Activated T-helper 1 cell treated with anti-CD3 and anti-CD28 coated beads, Interleukin-12 subunit alpha, Interleukin-12 subunit beta, Interleukin-2, Interleukin-4 antibody, amounts not matched to agents 30 ng/mL and 10 ng/mL and 1 ng/mL, durations not matched to agents 14 hours and 24 hours and 36 hours (primary cell): ENCODE measurements at places on chromosomes 12 and 14. TPM values are rescaled to one million over a fixed set of nuclear protein-coding genes. Genes with fewer than 3 reads are reported as not detected.

Gene SPTB
- total RNA-seq = not detected in 2 replicates

Gene RGS6
- 2.0 and 2.4 TPM in 2 replicates for total RNA-seq

GRCh38 chr14:36019126-36019525 is 157.4 kb downstream of the PTCSC3 start:
- H3K4me3 ChIP-seq = no peak overlapping the region
- H3K36me3 ChIP-seq = no peaks in the 10 kb centered on the region
- H3K27ac ChIP-seq = no peak overlapping the region
- H3K4me1 ChIP-seq = peaks cover 19% of the 10 kb centered on the region
- no peaks in the 10 kb centered on the region for H3K27me3 ChIP-seq

DNA sequence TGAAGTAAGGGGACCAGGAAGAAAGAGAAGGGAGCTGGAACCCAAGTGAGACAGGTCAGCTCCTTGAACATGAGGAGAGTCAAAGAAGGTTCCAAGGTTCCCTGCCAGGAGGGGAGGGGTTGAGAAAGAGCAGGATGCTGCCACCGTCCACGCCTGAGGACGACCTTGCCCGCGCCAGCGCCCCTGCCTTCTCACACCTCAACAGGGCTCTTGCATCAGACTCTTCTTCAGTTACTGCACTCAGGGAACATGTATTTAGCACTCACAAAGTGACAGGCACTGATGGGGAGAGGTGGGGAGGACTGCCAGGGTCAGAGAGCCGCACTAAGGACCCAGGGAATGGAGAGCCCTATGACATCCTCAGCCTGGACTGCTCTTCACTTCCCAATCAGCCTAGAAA is 102.1 kb upstream of the NUDT4 start:
- DNase-seq = no peak
- no peak overlapping the region for H3K4me3 ChIP-seq
- no peak overlapping the region for H3K27ac ChIP-seq
- peaks cover 7% of the 10 kb centered on the region for H3K4me1 ChIP-seq
- no peaks in the 10 kb centered on the region for H3K36me3 ChIP-seq

GRCh38 chr12:27653661-27654060 is 42.6 kb upstream of the REP15 start:
- no peak for DNase-seq
- peak overlapping the region; percentile 60 for H3K4me3 ChIP-seq
- H3K4me1 ChIP-seq = peaks cover 42% of the 10 kb centered on the region
- peak overlapping the region; percentile 58 for H3K27ac ChIP-seq

Gene PIP4P1
- 36.6 and 37.0 TPM in 2 replicates for total RNA-seq
